ENCODE measurements at places on chromosomes 5 and 9.
A peak's percentile ranks its signal among the peaks of the same experiment; 100 is the strongest.

GRCh38 chr5:116062352-116062751 is 22.5 kb upstream of the COMMD10 start:
- no peak for DNase-seq

GRCh38 chr5:34498572-34498971 is 157.6 kb upstream of the RAI14 start:
- no peak for DNase-seq

GRCh38 chr5:17216176-17216973 is 1.1 kb upstream of the BASP1 start:
- DNase-seq, result peak; percentile 31

DNA sequence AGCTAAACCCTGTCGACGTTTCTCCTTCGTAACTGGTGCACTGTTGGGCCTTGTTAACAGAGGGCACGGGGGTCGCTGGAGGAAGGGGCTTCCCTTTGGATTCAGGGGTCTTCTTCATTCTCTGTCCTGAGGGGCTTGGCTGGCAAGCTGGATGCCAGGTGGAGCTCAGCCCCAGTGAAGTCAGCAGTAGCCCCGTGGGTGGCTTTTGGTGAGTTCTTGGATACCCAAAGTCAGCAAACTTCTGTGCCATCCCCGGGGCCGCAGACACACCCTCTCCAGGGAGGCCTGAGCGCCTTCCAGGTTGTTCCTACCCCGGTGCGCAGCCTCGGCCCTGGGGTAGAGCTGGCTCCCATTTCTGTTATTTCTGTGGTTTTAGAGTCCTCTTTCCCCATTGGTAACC is 12.3 kb upstream of the OBP2A start:
- no peak for DNase-seq

- no peak for DNase-seq
Measured at GRCh38 chr5:122183098-122183787, 53.9 kb downstream of the ZNF474 start.

- no peak for DNase-seq
Measured at GRCh38 chr9:32677931-32678330, 42.5 kb upstream of the TAF1L start.

All from activated CD4-positive, alpha-beta T cell treated with anti-CD3 and anti-CD28 coated beads for 4 hours (primary cell).